NCI-H774 (cell line): ENCODE measurements at places on chromosomes 2 and 18.

DNA sequence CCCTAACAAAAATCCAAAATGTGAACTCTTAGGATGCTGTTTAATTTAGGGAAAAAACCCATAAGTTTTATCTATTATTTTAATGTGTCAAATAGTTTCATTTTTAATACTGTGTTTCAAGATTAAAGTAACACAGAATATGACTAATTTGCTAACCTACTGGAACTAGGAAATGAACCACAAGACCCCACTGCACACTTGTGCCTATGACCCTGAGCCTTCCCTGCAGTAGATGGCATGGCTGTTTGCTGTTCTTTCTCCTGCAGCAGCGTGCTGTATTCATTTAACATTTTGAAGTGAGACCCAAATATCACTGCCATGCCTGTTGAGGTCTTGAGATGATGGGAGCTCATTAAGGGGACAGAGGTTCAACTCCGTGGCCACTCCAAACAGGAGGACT, 565.2 kb upstream of the NRP2 start:
- DNase-seq: no peak

DNA sequence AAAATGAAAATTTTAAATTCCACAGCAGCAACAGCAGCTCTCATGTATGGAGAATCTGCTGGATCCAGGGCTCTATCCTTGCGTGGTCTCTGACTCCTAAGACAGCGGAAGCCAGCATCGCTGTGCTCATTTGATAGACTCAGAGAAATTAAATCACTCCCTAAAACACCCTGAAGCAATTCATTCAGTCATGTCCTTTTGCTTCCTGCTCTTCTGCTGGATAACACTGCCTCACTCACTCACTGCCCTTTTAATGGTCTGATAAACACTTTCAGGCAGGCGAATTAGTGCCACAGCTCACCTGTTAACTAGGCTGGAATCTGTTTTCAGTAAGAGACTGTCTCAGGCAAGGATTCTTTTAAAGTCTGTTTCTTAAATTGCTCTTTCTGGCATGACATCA, 10.0 kb downstream of the WIPF1 start:
- no peak for DNase-seq

DNA sequence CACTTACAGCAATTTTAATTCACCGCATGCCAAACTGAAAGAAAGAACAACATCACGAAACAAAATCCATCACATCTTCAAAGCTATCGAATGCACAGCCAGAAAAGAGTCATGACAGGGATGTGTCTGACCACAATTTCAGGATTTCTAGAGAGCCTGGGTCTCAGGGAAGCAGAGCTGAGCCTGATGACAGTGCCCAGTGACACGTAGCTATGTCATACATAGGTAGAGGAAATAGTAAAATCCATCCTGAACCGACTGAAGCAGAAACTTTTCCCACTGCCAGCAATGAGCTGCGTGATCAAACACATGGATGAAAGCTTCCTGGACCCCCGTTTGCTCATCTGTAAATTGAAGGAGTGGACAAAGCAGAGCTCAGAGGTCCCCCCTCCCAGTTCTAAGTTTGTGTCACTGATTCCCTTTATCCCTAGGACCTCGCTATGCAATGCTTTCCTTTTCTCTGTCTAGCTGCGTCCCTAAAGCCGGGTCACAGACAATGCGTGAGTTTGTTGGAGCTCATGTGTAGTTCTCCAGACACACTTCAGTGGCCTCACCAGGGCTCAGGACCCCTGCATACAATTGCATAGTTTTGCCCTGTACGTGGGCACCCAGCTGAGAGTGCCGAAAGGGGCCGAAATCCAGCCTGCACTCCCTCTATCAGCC, 37.6 kb downstream of the CCBE1 start:
- DNase-seq: no peak

GRCh38 chr2:64625299-64626145, 28.2 kb downstream of the SERTAD2 start:
- DNase-seq: no peak

GRCh38 chr2:212906620-212907019, 244.8 kb downstream of the IKZF2 start:
- no peak for DNase-seq
